ENCODE measurements at places on chromosomes 3 and 15.

- DNase-seq, result no peak
Measured at GRCh38 chr15:42110367-42110766, 16.0 kb upstream of the PLA2G4D start.

DNA sequence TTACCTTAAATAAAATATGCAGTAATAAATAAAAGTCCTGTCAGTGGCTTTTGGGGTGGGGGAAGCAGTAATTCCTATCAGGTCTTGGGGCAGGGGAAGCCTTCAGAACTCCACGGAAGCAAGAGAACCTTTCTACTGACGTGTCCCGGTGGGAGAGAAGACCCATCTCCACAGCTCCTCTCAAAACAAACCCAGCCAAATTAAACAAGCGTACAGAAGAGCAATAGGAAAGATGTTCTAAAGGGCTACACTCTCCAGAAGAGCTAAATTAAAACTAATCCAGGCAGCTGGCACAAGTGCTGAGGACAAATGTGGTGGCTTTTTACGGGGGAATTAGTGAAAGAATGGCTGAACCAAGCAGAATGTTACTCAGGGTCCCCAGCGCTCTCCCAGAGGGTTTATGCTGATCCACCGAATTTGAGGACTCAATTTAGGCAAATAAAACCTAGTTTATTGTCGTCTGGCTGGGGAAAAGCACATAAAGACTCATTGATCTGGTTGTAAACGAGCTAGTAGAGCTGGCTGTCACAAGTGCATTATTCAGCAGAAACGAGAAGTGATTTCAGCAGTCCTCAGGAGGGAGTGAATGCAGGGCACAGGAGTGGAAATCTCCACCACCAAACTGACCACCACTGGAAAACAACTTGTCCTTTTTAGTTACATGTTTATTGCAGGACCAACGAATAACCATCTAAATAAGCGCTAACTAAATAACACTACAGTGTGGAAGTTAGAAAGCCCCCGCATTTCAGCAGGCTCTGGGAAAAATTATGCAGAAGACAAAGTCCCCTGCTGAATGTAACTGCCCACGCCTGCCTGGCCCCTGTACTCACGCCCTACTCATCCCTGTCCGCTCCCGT lies 13.5 kb downstream of the BFSP2 start:
- DNase-seq, result no peak

- DNase-seq, result no peak
Measured at GRCh38 chr3:182914341-182914740, 66.0 kb downstream of the DCUN1D1 start.

DNA sequence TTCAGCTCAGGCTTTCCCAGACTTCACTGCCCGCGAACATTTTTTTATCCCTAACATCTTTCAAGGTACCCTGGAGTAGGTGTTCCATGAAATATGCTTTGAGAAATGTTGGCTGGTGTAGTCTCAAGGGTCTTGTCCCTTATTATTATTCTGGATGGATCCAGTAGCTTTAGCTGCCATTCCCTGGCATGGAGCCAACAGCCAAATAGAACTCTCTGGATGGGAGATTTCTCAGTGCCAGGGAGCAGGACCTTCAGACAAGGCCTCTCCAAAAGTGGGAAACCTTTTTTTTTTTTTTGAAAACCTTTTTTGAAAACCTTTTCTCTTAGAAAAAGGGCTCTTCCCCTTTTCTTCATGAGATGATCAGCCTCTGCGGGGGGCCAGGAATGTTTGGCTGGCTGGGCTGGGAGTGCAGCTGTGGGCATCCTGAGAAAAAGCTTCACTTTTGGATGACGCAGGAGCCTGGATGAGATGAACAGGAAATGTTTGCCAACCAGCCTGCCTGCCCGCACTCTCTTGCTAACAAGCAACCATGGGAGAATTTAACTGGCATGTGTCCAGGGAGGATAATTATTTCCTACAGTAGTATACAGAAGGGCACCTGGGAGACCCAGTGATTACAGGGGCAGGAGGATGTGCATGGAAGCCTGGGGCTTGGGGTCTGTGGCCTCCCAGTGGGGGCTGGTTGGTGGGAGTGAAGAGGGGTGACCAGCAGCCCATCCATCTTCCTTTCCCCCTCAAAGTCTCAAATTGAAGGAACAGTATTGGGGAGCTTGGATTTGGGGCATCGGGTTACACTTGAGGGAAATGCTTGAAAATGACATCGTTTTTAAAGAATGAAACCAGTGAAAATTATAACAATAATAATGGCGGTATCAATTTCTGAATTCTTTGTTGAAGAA lies 109.1 kb upstream of the LRIG1 start:
- no peak for DNase-seq

DNA sequence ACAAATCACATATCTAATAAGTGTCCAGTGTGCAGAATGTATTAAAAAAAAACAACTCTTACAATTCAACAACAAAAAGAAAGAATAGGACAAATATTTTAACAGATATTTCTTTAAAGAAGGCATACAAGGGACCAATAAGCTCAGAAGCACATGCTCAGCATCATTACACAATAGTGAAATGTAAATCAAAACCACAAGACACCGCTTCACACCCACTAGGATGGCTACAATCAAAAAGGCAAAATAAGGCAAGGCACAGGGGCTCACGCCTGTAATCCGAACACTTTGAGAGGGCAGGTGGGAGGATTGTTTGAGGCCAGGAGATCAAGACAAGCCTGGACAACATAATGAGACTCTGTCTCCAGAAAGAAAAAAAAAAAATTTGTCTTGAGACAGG lies 255.6 kb downstream of the MAGI1 start:
- no peak for DNase-seq

DNA sequence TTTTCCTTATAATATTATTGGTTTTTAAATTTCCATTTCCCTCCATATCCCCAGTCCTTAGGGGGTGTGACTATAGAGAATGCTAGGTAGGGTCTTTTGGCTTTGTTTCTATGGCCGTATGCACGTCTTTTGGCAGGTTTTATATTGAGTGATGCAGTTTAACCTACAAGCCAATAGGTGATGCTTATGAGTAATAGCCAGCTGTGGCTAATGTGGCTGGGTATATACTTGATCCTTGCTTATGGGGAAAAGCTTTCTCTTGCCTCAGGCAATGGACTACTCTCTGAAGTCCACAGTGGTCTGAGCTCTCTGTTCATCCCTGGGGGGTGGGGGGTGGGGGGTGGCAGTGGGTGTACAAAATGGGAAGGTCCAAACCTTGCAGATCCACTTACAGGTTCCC lies 223.9 kb downstream of the MFSD1 start:
- no peak for DNase-seq

DNA sequence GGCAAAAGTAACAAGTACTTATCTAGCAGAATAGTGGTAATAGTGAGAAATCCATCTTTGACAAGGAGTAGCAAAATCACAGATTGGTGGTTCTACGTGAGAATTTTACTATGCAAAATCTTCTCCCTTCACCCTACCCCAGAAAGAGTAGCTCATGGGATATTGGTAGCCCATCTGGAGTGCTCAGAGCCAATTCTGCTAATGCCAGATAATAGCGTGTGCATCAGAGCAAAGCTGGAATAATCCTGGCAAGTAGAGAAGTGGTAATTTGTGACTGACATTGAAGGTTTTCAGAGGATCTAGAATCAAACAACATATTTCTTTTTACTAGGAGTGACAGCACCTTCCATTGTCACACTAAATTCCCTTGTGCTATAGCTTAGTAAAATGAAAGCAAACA lies 192.9 kb downstream of the ZBBX start:
- DNase-seq, result no peak

DNA sequence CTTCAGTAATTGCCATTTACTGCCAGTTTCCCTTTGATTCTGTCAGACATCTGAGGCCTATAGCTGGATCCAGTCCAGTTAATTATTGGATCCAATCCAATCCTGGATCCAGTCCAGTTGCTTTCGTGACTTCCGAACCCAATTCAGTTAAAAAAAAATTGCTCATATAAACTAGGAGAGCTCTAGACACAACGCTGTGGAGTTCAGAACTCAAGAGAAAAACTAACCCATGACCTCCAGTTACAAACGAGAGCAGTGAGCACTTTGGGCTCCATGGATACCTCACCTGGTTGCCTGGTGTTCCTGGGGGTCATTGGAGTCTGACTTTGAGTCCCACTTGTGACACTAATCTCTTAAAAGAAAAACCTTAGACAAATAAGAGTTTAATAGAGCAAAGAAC lies 269.8 kb downstream of the THSD4 start:
- no peak for DNase-seq

DNA sequence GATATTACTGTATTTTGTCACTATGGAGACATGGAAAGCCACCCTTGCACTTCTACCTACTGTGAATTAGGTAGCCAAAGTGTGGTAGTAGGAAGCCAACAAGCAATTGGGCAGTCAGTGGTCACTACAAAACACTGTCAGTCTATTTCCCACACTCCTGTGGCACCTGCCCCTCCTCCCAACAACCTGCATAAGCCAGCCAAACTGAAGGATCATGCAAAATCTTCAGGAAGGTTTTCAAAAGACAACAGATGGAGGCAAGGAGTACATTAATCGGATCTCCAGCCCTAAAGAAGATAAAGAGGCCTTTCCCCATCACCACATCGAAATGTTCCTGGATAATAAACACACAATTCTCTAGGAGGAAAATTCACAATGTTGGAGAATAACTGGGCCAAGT lies 11.9 kb downstream of the POMGNT2 start:
- DNase-seq, result no peak

- no peak for DNase-seq
Measured at GRCh38 chr15:65824031-65824743, 32.1 kb upstream of the DENND4A start.

DNA sequence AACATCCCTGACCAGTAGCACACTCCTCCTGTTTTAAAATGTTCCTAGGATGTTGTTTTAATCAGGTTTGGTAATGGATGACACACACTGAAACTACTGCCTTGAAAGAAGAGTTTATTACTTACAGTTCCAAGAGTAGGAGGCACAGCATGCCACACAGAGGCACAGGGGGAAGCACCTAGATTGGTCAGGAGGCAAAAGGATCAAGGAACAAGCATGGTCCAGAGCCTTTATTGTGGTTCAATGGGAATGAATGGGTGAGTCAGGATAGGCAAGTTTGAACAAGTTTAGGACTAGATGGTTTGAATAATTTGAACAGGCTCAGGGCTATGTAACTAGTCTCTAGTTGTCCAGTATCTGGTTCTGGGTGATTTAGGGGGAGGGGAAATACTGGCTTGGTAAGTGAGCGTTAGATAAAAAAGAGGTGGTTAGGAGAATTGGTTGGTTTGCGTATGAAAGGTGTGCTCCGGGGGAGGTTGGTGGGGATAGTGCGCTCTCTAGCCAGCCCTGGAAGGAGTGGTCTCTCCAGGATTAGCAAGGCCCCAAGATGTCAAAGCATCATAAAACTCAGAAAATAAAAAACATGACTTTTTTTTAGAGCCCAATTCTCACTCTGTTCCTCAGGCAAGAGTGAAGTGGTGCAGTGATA lies 35.1 kb downstream of the TMOD3 start:
- DNase-seq, result no peak

DNA sequence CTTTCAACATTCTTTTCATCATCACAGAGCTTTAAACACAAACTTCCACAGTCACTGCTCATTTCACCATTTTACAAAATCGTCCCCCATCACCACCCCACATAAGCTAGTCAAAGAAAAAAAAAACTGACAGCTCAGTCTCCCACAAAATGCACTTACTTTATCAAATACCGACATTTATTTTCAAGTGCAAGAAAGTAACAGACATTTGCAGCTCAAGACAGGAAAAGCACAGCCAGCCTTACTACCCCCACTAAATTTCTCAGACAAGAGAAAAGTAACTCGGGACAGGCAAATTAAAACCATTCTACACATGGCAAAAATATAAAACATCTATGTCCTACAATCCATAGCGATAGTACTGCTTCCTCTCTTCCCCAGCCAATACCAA lies 402.4 kb downstream of the SHQ1 start:
- DNase-seq, result no peak
